Suppressor macrophage (primary cell): ENCODE measurements at places on chromosomes 16 and 17.

GRCh38 chr17:71441098-71441497 is 679.7 kb upstream of the SOX9 start:
- no peak for DNase-seq

GRCh38 chr16:14211856-14212543 is 140.9 kb downstream of the MRTFB start:
- no peak for DNase-seq

GRCh38 chr16:83689385-83689831 is 118.4 kb upstream of the HSBP1 start:
- peak; percentile 82 for DNase-seq

GRCh38 chr16:70160388-70160787 is 13.2 kb upstream of the CLEC18C start:
- DNase-seq, result no peak

DNA sequence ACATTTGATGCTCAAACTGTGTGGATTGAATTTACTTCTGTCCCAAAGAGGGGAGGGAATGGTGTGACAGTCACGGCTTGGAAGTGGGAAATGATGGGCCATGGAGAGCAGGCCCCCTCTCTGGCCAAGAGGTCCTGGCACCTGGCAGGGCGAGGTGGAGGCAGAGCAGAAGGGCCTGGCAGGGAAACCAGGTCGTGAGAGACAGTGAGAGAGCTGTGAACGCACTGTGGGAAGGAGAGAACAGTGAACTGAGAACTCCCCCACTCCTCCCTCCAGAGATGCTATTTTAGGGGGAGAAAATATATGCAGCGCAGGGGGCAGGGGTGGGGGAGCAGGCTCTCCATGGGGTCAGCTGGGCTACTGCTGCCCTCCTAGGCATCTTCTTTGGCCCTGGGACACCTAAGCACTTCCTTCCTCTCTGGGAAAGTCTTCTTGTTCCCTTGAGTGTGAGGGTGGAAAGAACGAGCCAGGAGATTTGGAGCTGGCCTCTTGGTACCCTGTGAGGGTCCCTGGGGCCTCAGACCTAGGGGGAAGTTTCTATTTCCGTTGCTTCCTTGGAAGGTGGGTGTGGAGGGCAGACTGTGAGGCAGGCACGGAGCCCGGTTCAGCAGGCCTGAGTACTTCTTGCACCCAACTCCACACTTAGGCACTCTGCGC is 17.2 kb upstream of the TBX21 start:
- no peak for DNase-seq

- DNase-seq, result peak; percentile 78
Observed at GRCh38 chr17:79852748-79853147, 13.5 kb upstream of the CBX4 start.

GRCh38 chr17:82868715-82869131 is 28.9 kb upstream of the ZNF750 start:
- DNase-seq, result no peak

GRCh38 chr16:71904239-71904638 is 8.9 kb downstream of the IST1 start:
- DNase-seq, result no peak
